ENCODE measurements at places on chromosomes 12 and 14.

DNA sequence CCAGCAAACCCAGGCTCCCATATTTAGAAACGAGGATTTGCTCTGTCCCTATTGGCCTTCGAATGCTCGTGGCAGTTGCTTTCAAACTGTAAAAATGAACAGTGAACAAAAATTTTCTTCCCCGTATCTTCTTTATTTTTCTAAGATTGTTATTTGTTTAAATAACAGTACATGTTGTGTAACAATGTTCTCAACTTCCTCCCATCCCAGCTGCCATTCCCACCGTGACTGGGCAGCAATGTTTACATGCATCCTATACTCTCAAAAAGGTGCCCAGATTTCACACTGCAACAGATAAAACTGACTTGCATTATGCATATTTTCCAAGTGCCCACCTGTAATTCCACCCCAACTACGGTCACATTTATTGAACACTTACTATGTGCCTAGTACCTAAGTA lies 12.8 kb downstream of the VCPKMT start:
- DNase-seq: no peak

DNA sequence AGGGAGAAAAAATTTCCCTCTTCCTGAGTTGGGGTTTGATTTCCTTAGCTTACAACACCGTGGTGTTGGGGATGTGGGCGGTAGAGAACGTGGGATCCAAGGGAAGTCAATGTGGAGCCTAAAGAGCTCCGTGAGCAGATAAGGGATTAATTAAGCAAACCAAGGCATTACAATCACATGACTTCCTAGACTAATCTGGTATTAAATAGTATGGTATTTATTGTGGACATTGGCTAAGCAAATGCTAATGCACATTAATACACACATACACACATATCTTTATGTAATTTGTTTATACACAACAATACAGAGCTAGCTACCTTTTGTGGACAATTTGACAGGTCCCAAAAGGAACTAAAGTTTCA lies 791 bp upstream of the RNF41 start:
- DNase-seq: no peak

- no peak for DNase-seq
These were observed 52.3 kb downstream of the GNS start for GRCh38 chr12:64706857-64707256.

- no peak for DNase-seq
These were observed 139.7 kb upstream of the DYRK2 start for GRCh38 chr12:67508830-67509229.

- peak; percentile 4 for DNase-seq
These were observed 33.6 kb downstream of the CDKL1 start for GRCh38 chr14:50362764-50363713.

- no peak for DNase-seq
These were observed 36.8 kb downstream of the SARNP start for GRCh38 chr12:55780685-55781084.

DNA sequence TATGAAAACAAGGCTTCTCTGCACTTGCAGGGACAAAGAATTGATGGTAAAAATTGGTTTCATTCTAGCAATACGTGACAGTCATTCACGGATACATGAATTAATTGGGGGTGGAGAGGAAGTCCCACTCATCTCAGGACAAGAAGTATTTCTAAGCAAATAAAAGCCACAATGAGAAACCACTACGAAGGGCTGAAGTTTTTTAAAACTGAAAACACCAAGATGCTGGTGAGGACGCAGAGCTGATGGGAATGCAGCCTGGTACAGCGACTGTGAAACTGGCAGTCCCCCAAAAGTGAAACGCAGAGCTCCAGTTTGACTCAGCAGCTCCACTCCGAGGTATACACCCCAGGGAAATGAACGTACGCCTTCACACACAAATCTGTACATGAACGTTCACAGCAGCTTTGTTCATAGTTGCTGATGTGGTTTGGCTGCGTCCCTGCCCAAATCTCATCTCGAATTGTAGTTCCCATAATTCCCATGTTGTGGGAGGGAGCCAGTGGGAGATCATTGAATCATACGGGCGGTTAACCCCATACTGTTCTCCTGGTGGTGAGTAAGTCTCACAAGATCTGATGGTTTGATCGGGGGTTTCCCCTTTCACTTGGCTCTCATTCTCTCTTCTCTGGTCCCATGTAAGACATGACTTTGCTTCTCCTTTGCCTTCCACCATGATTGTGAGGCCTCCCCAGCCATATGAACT lies 89.0 kb downstream of the SCARB1 start:
- DNase-seq: peak; percentile 23

- DNase-seq: no peak
These were observed 187.1 kb upstream of the CCND2 start for GRCh38 chr12:4086481-4086880.

- no peak for DNase-seq
These were observed 56.9 kb downstream of the TESC start for GRCh38 chr12:117042171-117042842.

DNA sequence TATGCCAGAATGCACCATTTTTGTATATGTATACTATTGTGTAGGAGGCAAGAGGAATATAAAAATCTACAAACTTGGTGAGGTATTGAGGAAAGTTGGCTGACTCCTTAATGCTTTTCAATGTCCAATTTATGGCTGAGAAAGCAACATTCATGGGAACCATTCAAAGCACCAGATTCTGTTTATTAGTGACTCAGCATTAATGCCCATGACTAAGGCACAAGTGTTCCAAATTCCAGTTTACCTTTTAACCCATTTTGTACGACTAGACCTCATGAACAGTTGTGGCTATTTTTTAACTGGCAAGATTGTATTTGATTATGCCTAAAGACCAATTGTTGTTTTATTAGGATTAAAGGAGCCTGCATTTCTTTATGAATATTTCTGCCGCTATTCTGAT lies 375.4 kb upstream of the ATP2B1 start:
- DNase-seq: no peak

DNA sequence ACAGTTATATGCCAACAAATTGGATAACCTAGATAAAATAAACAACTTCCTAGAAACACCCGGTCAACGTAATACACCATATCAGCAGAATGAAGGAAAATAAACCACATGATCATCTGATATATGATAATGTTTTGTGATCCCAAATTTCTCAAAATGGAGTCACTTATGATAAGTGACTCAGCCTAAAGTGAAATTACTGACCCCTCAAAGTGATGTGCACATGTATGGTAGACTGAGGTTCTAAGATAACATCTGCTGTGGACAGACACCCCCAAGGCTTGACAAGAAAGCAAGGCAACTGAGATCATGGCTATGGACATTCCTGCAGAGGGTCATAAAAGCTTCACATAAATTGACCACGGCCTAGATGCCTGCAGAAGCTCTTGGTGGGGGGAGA lies 105.1 kb upstream of the DCN start:
- DNase-seq: no peak

- peak; percentile 83 for DNase-seq
These were observed 26.6 kb upstream of the KLRB1 start for GRCh38 chr12:9634177-9634803.

GRCh38 chr12:2589381-2589780 lies 205.4 kb upstream of the FKBP4 start:
- no peak for DNase-seq

DNA sequence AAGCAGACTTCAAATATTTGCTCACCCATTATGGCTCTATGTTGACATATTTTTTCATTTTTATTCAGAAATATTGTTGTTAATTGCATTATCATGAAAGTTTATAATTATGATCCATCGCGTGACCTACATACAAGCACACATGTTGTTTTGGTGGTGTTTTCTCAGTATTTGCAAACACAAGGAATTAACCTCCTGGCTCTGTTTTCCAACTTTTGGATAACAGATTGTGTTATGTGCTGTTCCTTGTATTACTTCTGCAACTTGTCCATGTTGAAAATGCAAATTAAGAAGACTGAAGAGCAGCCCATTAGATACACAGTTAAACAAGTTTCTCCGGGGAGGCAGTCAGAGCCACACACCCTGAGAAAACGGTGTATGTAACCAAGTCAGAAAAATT lies 201.2 kb downstream of the SEC23A start:
- no peak for DNase-seq

DNA sequence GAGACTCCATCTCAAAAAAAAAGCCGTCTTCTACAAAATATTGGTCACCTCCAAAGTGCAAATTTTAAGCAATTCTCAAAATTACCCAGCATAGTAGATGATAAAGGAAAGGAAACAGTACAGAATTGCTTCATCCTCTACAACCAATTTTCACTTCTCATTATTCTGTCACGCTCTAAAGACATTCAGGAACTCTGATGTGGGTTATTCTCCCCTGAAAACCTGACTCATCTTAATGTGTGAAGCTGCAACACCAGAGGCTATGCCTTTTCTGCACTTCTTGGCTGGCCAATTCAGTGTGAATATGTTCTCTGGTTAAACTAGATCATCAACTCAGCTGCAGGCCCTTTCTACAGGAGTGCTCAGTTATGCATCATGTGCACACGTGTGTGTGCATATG lies 11.0 kb downstream of the PTGER2 start:
- no peak for DNase-seq

- no peak for DNase-seq
These were observed 27.6 kb downstream of the OTX2 start for GRCh38 chr14:56782711-56783110.

GRCh38 chr12:94240171-94240570 lies 91.8 kb downstream of the PLXNC1 start:
- no peak for DNase-seq

GRCh38 chr14:47149326-47149725 lies 497.7 kb upstream of the RPL10L start:
- no peak for DNase-seq

DNA sequence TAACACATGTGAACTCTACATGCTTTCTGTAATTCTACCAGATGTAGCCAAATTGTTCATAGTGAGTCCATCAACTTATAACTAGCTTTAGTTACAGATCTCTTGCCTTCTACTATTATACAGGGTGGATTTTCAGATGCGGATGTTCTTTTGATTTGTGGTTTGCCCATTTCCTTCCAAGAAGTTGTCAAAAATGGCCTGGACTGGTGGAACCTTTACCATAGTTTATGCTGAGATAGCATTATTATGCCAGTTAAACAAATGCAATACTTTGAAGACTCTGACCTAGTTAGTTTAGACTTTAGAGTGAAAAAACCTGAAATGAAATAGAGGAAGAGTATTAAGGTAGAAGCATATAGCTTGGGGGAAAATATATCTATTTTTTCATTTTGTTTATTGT lies 27.4 kb upstream of the CFL2 start:
- no peak for DNase-seq

DNA sequence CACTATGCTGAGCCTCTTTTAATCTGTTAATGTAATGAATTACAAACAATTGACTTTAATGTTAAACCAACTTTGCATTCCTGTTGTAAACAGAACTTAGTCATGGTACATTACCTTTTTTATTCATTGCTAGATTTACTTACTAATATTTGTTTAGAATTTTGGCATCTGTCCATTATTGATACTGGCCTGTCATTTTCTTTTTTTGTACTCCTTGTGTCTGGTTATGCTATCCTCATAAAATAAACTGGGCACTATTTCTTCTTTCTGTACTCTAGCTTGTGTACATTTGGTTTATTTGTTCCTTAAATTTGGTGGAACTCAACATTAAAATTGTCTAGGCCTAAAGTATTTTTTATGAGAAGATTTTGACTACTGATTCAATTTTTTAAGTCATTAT lies 32.1 kb downstream of the SPATA7 start:
- DNase-seq: no peak

DNA sequence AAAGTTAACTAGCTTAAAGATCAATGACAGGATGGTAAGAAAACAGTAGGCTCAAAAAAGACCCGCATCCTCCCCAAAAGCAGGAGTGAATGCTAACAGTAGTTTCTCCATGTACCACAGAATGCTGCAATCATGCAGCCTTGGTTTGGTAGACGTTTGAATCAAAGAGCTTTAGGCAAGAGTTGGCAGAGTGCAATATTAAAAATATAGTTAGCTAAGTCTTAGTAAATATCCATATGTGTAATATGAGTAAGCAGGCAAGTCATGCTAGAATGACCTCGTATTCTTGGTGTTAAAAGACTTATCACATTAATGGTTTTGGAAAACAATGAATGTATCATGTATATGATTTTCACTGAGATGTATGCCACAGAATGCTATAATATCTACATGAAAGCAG lies 18.8 kb upstream of the KLRF1 start:
- DNase-seq: no peak

GRCh38 chr14:93921001-93921806 lies 5.9 kb upstream of the FAM181A start:
- no peak for DNase-seq

DNA sequence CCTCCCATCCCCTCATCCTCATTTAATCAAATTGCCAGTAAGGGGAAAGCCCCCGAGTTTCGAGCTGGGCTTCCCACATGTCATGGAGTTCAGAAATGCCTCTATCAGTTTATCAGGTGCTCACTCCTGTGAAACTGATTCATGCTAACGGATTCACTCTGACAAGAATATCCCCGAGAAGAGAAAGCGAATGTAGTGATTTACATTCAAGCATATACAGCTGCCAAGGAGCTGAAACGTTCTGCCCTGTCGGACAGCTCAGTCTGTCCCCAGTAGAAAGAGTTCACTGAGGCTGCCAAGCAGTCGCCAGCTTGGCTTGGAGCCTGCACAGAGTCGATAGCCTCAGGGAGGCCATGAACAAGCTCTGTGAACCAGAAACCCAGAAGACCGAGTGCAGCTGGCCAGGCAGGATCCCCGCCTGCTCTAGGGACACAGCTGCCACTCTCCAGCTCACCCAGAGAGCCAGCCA lies 88.4 kb downstream of the TMCC3 start:
- no peak for DNase-seq

DNA sequence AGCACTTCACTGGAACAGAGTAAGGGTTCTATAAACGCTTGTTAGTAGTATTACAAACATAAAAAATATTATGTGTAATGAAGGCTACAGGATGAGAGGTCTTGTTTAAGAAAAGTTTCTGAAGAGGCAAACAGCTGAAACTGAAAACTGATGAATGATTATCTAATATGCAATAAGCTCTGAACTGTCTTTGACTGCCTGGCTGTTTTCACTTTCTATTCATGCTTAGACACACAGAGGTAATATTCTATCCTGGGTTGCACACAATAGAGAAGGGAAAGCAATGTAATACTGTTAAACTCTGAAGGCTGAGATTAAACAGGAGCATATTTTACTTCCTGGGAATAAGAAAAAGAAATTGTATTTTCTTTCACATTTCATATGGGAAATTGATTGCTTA lies 251.3 kb downstream of the ALX1 start:
- no peak for DNase-seq

- no peak for DNase-seq
These were observed 34.2 kb upstream of the TCL1B start for GRCh38 chr14:95651821-95652583.

DNA sequence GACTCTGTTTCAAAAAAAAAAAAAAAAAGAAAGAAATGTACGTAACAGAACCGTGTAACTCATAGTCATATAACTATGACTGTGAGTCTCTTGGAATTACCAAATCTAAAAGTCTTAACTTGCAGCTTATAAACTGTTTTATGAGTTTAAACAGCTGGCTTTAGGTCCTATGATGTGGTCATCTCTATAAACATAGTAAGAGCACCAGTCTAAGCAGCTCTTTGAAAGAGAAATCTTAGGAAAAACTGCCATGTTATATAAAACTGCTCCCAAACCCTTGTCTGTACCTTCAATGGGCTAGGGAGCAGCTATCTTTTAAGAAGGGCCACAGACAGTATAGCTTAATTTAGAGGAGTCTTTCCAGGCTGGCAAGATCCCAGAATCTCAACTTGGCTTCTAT lies 115.5 kb upstream of the AEBP2 start:
- DNase-seq: no peak
